ENCODE measurements at places on chromosomes 7 and 10. TPM values are rescaled to one million over a fixed set of nuclear protein-coding genes. Genes with fewer than 3 reads are reported as not detected.

A1CF gene
- not detected for total RNA-seq

GIMAP5 gene
- 54.7 TPM for total RNA-seq

SPDYE18 gene
- 0.07 TPM for total RNA-seq

DYDC2 gene
- total RNA-seq = not detected

GATA3 gene
- total RNA-seq = under 0.01 TPM

PLEKHS1 gene
- not detected for total RNA-seq

GPR85 gene
- 0.30 TPM for total RNA-seq

CCDC172 gene
- total RNA-seq = not detected

RBP3 gene
- total RNA-seq = not detected

WDR86 gene
- not detected for total RNA-seq

CLIP2 gene
- 30.0 TPM for total RNA-seq

CHAT gene
- not detected for total RNA-seq

AMZ1 gene
- not detected for total RNA-seq

All from mammary microvascular endothelial cell (primary cell).